ENCODE measurements at places on chromosomes 6 and 20.

DNA sequence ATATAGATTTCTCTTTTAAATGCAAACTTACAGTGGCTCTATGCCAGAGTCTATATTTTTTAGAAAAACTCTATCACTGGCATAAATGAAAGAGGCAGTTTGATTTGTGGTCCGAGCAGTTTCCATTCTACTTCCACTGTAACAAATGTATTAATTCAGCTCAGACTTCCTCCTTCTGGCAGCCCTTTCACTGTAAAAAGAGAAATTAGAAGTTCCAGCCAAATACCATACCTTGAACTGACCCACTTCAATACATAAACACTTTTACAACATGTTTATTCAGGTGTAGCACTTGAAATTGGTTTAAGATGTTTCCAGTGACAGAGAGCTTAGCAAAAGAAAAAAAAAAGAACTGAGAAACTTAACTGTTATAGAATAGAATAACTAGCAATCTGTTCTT is 99.3 kb downstream of the BMP5 start:
- no peak for DNase-seq

GRCh38 chr6:86193821-86194220 is 551.1 kb upstream of the SYNCRIP start:
- DNase-seq, result no peak

DNA sequence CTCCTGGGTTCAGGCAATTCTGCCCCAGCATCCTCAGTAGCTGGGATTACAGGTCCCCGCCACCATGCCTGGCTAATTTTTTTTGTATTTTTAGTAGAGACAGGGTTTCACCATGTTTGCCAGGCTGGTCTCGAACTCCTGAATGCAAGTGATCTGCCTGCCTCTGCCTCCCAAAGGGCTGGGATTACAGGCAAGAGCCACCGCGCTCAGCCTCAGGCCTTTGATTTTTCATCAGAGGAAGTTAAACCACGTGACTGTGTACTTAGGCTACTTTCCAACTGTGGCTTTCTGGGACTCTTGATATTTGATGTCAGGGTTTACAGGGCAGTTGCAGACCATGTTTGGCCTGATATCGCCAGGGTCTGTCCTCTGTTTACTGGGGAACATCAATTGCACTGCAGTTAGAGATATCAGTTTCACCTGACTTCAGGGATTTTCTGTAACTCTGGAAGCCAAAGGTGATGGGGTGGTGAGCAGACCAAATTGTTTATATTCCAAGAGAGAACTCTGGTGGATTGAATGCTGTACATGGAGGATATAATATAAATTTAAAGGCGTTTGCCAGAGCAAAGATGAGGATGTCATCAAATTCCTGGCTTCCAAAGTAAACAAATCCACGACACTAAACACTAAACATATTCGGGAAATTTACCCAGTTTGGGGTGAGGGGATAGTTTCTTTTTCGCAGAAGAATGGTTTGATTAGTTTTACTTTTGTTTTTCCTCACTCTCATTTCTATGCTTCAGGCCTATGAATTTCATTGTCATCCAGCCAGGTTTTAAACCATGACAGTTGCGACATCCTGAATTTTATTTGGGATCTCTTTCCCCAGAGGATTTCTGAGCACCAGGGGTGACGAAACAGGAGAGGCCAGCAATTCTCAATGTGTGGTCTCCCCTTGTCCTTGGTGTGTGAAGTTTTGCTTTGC is 4.2 kb downstream of the PSMF1 start:
- DNase-seq, result no peak

GRCh38 chr6:48511378-48511777 is 400.4 kb upstream of the PTCHD4 start:
- DNase-seq, result no peak

DNA sequence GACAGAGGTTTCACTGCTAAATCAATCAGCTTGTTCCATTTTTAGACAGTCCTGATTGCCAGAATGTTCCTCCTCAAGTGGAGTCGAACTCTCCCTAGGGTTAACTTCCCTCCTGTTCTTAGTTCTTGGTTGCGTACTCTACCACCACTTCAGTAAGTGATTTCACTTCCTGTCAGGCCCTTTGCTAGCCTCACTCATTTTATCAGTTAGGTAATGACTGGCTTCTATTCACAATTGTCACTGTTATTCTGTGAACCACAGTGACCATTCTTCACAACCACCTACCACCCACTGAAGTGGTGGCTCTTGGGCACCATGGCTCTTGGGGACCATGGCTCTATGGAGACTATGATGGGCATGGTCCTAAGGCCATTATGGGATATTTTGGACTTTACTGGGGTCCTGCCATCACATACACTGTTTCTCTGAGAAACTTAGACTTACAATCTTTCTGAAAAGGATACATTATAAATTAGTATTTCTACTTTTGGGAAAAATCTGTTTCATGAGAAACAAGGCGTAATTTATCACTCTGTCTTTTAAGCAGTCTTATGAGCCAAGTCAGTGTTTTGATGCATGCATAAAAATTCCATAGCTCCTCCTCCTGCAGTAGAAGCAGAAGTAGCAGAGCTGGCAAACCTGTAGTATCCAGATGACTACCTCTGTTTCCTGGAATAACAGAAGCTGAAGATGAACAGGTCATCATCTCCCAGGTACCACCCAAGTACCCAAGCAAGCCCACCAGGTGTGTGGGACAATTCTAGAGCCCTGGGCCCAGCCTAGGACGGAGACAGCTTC is 66.3 kb downstream of the ATXN1 start:
- no peak for DNase-seq

DNA sequence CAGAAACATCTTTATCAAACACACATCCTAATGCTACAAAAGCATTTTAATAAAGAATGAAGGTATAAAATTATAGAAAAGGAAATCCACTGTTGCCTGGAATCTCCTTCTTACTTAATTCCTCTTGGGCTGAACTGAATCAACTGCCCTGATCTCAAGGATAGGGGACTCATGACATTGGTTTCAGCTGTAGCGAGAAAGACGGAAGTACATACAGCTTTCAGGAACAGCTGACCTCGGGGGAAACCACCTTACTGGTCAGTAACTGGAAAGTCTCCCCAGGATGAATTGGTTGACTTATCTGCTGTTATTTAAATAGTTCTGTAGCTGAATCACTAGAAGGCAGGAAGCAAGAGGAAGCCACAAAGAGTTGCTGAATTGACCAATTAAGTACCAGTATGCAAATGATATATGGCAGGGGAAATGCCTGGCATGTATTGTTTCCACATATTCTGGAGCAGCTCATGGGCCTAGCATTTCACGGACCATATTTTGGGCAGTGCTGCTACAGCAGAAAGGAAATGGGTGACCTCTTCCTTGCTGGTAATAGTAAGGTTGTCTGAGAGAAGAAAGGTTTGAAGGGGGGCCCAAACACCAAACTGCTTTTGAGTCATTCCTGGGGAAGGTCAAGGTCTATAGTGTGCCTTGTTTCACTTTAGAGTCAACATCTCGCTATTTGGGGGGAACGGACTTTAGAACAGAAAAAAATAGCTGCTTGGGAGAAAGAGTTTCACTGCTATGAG is 43.7 kb upstream of the MAP7 start:
- DNase-seq, result peak; percentile 94

DNA sequence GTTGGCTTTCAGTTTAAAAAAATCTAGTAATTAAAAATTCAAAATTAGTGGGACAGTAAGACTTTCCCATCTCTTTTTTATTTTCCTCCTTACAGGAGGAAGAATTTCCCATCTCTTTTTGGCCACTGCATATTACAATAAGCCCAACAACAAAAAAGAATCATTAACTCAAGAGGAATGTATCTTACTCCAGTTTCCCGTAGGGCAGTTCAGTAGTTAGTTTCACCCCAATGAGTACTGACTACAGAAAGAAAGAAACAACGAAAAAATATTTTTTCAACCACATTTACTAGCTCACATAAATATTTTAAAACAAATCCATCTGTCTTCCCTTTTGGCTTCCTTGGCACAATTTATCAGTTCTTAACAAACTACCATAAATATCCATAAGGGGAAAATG is 14.9 kb upstream of the BLOC1S5 start:
- DNase-seq, result no peak

GRCh38 chr6:134031696-134032255 is 20.6 kb downstream of the SLC2A12 start:
- DNase-seq, result no peak

- no peak for DNase-seq
Observed at GRCh38 chr6:37024656-37025337, 19.3 kb downstream of the FGD2 start.

GRCh38 chr20:61331543-61331942 is 79.5 kb downstream of the CDH4 start:
- no peak for DNase-seq

DNA sequence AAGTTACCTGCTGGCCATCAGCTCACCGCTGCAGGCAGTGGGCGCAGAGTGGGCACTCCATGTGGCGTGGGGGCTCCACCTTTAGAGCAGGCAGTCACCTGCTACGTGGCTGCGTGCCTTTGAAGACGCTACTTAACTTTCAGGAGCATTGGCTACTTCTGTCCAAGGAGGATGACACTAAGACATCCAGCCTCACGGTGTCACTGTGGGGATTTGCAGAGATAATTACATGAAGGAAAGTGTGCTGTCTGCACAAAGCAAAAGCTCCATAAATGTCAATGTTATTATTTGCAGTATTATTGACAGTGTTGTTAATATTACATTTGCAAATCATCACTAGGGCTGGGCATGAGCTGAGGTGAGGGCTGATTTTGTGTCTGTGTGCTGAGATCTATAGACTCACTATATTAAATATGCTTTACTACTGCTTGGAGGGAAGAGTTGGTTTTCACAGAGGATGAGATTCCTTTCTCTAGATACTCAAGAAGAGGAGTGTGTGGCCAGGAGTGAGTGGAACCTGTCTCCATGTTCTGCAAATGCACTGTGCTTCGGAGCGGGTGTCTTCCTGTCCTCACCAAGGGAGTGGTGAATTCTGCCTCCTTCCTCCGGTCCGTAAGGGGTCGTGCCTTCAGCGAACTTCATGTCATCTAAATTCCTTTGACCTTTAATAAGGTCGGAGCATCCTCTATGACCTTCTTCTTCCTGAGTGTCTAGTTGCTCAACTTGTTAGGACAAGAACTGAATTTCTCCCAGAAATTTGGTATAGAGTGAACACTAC is 165.8 kb upstream of the SYNDIG1 start:
- DNase-seq, result no peak

DNA sequence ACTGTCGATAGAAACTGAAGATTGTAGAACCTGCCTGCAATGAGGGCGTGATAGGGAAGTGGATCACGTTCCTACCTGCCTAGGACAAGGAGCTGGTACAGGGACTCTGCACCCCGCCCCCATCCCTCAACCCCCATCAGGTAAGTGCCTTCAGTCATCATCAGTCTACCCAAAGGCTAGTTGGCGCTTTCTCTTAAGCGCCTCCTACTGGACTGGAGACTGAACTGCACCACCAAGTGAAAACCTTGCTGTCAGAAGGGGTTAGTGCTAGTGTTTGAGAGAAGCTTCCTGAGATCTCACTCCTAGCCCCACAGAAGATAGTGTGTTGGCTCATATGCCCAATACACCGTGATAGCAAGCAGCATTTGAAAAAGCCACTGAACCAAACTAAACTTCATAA is 706.5 kb upstream of the MAN1A1 start:
- no peak for DNase-seq

DNA sequence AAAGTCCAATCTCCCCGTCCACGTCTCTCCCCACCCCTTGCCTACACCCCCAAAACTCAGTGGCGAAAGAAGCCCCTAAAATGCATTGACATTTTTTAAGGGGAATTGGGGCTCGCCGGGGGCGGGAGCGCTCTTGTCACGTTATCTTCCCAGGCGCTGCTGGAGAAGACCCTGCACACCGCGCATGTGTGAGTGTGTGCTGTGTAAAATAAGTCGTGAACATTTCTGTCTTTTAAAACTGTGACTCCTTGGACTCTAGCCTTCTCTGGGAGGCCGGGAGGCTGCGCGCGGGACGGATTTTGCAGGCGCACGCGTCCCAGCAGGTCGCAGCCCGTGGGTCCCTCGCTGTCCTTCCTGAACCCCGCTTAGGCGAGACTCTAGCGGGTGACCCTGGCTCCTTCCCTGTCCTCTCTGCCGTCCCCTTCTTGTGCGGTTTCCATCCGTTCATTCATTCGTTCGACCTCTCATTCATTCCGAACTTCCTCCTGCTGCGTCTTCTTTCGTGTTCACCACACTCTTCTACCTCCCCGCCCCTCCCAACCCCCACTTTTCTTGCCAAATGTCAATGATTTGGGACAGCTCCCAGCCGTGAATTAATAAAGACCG is 2.2 kb downstream of the NRN1 start:
- no peak for DNase-seq

- no peak for DNase-seq
Observed at GRCh38 chr6:37435816-37436215, 2.8 kb downstream of the CMTR1 start.

DNA sequence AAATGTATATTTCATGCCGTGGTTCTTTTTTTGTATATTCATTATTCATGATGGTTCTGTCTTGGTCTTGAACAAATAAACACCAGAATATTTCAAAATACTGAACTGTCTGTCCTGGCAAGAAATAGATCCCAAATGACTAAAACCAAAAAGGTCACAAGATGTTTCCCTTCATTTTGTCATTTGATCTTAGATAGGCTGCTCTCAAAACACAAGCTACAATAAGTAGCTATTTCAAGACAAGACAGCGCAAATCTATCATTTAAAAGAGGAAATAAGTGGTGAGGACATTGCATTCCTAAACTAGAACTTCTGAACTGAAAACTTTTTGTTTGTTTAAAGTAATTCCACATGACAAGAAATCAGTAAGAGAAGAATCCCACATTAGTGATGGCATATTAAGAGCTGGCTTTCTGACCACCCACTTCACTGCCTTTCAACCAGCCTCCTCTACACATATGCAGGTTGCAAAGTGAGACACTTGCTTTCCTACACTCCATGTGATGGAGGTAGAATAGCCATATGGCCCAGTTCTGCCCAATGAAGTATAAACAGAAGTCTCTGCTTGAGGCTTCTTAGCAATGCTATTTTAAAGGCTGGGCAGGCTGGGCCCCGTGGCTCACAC is 54.4 kb upstream of the CCDC28A start:
- no peak for DNase-seq

- no peak for DNase-seq
Observed at GRCh38 chr20:50309280-50309763, 118.7 kb downstream of the CEBPB start.

- DNase-seq, result peak; percentile 100
Observed at GRCh38 chr6:45445749-45446549, 68.2 kb upstream of the SUPT3H start.

- DNase-seq, result no peak
Observed at GRCh38 chr6:32945108-32945760, 4.4 kb upstream of the HLA-DMB start.

DNA sequence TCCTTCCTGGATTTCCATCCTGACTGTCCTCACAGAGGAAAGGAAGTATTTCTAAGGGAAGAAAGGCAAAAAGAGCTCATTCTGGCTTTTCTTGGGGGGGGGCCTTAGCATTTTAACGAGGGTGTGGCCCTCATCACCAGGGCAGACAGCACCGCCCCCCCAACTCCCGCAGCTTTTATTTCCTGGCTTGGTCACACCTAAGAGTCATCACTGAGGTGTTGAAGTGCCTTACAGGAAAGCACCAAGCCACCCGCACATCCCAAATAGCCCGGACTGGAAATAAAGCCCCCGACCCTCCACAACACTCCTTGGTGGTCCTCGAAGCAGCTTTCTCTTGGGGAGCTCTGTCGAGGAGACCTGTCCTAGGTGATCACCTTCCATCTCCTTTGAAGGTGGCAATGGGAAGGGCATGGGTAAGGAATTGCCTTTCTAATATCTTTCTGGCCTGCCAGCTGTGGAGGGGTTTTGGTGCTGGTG is 1.3 kb downstream of the PTK7 start:
- no peak for DNase-seq

Data from fibroblast of skin of left quadriceps (primary cell).